ENCODE measurements at places on chromosomes 6 and 20.

GRCh38 chr6:21502682-21503081 lies 90.9 kb upstream of the SOX4 start:
- DNase-seq = no peak

- no peak for DNase-seq
Observed at GRCh38 chr6:64243618-64244017, 608.0 kb downstream of the PHF3 start.

GRCh38 chr20:50208085-50208491 lies 17.5 kb downstream of the CEBPB start:
- no peak for DNase-seq

DNA sequence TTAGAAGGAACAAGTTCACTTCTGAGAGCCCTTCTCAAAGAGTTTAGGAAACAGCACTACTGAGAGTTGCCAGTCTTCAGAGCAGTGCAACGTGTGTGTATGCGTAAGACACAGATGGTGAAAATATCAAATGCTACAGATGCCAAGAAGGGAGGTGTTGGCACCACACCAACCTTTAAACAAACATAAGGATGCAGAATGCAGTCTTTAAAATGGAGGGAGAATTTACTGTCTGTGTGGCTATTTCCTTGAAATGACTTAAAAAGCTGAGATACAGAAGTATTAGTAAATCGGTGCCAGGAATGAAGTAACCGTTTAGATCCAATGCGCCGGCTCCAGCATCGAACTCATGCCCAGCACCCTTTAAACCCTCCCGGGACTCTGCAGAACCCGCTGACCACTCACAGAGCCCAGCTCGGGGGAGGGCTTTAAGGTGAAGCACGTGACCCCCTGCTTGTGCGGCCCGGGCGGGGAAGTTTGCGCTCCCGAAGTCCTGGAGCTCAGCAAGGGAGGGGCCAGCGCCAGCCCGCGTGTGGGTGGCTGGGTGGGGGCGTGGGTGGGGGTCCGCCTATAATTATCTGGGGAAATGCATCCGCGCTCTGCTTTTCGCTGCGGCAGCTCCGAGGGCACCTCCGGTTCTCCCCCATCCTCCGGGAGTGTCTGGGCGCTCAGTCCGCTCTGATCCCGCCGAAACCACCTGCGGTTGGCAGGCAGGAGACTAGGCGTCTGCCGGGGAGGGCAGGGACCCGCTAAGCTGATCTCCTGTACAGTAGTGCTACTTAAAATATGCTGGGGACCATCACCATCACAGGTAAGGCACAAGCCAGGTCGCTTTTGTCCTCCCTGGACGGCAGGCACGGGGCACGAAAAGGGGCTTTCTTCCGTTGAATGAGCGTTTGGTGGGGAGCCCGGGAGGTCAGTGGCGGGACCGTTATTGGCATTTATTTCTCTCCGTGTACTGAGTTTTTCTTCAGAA lies 66.0 kb downstream of the ZBTB2 start:
- peak; percentile 5 for DNase-seq

DNA sequence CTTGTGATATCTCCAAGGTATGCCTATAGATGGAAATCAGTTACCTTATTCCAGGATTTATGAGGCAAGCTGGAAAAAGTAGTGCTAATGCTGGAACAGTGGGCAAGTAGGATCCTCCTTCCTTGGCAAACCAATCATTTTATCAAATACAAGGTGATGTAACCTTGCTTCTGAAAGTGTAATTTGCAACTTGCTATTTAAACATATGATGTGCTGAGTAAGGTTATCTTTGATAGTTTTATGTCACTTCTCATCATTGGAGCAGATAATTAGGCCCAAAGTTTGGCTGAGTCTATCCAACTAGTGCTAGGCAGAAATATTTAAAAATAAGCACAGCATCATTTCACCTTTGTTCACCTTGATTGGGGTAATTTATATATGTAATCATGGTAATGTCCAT lies 3.4 kb upstream of the SHPRH start:
- no peak for DNase-seq

GRCh38 chr6:159305804-159306537 lies 136.8 kb downstream of the FNDC1 start:
- DNase-seq = no peak

DNA sequence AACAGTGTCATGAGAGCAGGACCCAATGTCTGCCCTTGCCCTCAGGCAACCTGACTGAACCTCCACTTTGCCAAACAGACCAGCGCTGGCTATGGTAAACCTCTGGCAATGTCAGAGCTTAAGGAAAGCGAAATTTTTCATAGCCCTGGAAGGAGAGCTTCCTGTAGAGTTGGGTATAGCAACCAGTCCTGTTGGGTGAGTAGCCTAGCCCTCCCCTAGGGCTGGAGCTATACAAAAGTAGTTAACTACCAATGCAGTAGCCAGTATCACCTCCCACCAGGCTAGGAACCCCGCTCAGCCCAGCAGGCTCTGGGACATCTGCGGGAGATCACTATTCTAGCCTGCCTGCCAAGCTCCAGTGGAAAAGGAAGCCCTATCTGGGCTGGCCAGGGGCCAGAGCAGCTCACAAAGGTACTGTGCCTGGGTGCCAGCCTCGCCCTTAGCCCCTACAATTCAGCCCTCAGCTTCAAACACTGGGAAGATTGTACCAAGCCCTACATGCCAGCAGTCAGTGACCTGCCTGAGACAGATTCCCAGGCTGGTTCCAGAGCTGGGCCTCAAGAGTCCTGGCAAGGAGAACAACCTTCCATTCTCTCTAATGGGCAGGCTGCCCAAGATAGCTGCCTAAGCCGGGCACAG lies 7.9 kb downstream of the WFDC3 start:
- no peak for DNase-seq

DNA sequence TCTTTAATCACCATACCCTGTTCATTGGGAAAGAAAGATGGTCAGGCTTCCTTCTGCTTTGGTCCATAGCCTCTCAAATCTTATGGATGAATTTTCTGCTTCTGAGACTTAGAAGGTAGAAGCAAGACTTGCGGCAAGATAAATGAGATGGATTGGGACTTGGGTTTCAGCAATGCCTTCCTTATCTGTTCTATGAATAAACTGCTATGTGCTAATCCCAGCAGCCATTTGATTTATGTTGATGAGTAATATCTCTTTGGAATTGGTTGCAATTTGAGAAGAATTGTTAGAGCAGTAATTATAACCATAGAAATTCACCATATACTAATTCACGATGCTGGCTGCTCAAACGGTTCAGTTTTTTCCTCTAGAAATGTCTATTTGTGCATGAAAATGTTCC lies 48.3 kb downstream of the TXLNB start:
- DNase-seq = no peak

GRCh38 chr20:45842169-45842812 lies 8.7 kb downstream of the SNX21 start:
- no peak for DNase-seq

GRCh38 chr20:49964964-49965780 lies 17.6 kb upstream of the SNAI1 start:
- no peak for DNase-seq

DNA sequence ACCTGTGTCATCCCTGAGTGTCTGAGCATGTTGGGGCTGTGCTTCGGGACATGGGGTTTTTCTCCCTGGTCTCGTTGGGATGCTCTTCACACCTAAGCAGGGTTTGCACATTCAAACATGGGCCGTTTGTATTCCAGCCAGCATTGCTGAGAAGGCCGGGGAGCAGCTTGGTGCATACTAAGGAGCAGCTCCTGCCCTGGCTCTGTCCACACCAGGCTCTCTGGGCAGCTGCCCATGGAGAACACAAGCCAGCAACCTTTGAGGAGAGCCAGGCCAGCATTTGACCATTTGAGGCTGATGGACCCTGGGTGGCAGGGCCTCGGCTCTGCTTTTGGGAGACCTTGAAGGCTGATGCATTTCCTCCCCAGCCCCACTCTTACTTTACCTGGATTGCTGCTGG lies 92.1 kb downstream of the PHACTR3 start:
- no peak for DNase-seq

DNA sequence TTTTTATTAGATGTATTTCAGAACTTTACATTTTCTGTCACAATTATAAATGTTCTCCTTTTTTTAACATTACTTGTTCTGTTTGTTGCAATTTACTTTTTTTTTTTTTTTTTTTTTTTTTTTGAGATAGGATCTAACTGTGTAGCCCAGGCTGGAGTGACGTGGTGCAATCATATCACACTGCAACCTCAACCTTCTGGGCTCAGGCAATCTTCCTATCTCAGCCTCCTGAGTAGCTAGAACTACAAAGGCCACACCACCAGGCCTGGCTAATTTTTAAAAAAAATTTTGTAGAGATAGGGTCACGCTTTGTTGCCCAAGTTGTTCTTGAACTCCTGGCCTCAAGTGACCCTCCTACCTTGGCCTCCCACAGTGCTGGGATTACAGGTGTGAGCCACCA lies 15.1 kb upstream of the MBOAT1 start:
- DNase-seq = no peak

- DNase-seq = no peak
Observed at GRCh38 chr6:21046276-21046675, 512.0 kb downstream of the CDKAL1 start.

- DNase-seq = no peak
Observed at GRCh38 chr6:99512033-99512432, 3.2 kb downstream of the USP45 start.

DNA sequence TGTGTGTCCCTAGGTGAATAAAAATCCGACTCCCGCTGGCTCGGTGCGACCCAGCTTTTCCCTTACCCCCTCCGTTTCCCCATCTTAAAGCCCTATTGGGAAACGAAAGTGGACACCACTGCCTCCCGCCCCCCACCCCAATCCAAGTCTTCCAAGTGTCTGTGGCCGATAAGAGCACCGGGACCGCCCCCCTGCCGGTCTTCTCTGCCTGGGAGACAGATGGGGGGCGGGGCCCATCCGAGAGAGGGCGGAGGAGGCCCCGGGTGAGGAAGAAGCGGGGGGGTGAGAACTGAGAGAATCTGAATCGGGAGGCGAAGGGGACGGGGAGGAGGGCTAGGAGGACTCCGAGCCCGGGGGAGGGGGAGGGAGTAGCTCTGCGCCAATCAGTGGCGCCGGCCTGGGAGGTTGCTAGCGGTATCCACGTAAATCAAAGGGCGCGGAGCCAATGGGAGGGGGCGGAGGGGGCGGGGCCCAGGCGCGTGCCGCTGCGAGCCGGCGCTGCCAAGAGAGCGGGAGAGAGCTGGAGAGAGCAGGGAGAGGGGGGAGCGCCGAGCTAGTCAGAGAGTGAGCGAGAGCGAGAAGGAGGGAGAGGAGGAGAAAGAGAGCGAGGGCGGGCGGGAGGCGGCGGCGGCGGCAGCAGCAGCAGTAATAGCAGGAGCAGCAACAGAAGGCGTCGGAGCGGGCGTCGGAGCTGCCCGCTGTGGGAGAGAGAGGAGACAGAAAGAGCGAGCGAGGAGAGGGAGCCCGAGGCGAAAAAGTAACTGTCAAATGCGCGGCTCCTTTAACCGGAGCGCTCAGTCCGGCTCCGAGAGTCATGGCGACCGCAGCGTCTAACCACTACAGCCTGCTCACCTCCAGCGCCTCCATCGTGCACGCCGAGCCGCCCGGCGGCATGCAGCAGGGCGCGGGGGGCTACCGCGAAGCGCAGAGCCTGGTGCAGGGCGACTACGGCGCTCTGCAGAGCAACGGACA lies at the start of gene POU3F2:
Gene POU3F2, plus strand, starts transcription at position 515 of the 972 bp plus-strand sequence. Its CDS starts 300 bp downstream, at position 815.
- DNase-seq = peak; percentile 59

GRCh38 chr6:127385668-127386430 lies 42.4 kb upstream of the ECHDC1 start:
- no peak for DNase-seq

DNA sequence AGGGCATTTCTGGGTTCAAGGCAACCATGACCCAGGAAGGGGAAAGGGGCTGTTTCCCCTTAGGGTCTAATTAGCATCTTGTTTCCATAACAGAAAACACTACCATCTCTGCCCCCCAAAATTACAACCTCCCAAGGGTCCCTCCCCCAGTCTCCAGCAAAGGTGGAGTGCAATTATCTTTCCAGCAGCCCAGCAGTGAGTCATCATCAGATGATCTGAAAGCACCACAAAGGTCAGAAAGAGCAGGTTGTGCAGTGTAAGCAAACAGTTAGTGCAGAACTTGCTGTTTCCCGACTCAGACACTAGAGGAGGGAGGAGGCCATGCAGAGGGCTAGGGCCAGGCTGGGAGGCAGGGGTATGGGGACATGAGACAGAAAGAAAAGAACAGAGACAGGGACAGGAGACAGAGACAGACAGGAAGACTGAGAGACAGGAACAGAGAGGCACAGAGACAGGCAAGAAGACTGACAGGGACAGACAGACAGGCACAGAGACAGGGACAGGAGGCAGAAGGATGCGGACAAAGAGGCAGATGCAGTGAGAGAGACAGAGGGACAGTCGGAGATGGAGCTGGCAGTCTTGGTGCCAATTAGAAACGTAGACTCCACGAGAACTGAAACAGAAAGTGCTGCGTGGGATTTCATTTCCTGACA lies 62.5 kb downstream of the PYGB start:
- DNase-seq = peak; percentile 26

GRCh38 chr6:102485480-102485879 lies 1092.0 kb downstream of the GRIK2 start:
- DNase-seq = no peak

DNA sequence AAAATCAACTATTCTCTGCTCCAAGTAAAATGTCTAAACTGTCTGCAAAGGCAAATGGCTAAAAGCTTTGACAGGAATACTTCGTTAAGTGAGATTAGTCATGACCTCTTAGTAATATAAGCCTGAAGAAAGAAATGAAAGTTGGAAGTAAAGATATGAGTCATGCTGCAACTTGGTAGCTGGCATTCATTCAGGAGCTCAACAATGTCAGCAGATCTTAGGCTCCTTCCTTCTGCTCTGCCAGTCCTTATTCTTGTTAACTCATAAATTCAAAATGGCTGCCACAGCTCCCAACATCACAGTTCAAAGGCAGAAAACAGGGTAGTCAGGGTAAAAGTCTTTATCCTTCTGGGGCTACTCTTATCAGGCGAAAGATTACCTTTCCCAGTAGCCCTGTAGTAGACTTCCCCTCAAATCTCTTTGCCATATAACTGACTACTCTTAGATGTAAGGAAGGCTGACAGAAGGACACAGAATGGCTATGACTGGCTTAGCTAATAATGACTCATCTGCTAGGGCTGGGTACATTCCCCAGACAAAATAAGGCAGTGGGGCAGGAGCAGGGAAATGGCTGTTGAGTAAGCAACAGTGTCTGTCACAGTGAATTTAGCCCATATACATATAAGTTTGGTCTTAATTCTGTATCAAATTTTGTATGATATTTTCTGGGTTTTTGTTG lies 24.4 kb upstream of the C6orf62 start:
- no peak for DNase-seq

GRCh38 chr20:33679758-33680485 lies 5.7 kb upstream of the NECAB3 start:
- DNase-seq = no peak

- DNase-seq = no peak
Observed at GRCh38 chr6:3323696-3324261, 65.0 kb downstream of the PSMG4 start.

- no peak for DNase-seq
Observed at GRCh38 chr20:22962567-22963439, 72.3 kb upstream of the SSTR4 start.

GRCh38 chr6:3882431-3882830 lies 33.3 kb downstream of the FAM50B start:
- DNase-seq = no peak

DNA sequence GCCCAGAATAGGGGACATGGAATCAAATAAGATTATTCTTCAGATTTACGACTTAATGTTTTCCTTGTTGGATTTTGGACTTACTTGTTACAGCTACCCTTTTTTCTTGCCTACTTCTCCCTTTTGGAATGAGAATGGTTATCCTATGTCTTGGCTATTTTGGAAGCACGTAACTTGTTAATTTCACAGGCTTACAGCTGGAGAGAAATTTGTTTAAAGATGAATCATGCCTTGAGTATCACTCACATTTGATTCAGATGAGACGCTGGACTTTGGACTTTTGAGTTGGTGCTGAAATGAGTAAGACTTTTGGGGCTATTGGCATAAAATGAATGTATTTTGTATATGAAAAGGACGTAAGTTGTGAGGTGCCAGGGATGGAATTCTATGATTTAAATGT lies 83.3 kb downstream of the SMPDL3A start:
- DNase-seq = no peak
